ENCODE measurements at places on chromosomes 3 and 15.

GRCh38 chr3:149654188-149654601 lies 3.6 kb downstream of the WWTR1 start:
- no peak for DNase-seq

DNA sequence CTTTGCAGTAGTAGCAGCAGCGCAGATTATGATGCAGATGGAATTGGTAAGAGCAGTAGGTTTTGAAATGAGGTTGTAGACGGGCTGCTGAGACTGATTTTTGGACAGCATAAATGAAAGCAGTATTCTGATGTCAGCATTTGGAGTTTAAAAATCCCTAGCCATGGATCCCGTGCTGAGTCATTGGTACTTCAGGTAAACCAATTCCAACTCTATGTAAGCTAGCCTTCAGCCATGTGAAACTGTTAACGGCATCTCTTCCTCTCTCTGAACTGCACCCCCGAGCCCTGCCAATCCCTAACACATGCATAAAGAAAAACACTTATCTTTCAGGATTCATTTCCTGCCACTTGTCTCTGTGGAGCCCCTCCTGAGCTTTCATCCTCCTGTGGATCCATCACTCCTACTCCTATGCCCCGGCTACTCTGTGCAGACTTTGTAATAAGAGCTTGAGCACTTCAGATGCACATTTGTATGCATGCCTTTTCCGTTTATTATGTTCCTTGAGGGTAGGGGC lies 119.0 kb downstream of the AKAP13 start:
- DNase-seq: no peak

DNA sequence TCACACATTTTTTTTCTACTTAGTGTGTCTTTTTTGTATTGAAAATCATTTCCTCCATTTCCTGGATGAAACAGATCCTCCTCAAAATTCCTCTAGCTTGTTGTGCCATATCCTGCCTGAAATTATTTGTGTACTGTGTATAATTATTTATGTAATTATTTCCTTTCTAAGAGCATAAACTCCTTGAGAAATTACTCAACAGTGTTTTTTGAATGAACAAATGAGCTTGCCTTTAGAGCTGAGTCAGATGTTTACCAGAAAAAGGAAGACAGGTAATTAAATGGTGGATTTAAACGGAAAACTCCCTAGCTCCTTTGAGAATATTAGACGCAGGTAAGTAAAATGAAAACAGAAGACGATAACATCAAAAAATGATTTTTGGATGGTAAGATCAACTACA lies 13.2 kb upstream of the SECISBP2L start:
- DNase-seq: no peak

GRCh38 chr3:150760431-150761200 lies 2.4 kb downstream of the SIAH2 start:
- no peak for DNase-seq

DNA sequence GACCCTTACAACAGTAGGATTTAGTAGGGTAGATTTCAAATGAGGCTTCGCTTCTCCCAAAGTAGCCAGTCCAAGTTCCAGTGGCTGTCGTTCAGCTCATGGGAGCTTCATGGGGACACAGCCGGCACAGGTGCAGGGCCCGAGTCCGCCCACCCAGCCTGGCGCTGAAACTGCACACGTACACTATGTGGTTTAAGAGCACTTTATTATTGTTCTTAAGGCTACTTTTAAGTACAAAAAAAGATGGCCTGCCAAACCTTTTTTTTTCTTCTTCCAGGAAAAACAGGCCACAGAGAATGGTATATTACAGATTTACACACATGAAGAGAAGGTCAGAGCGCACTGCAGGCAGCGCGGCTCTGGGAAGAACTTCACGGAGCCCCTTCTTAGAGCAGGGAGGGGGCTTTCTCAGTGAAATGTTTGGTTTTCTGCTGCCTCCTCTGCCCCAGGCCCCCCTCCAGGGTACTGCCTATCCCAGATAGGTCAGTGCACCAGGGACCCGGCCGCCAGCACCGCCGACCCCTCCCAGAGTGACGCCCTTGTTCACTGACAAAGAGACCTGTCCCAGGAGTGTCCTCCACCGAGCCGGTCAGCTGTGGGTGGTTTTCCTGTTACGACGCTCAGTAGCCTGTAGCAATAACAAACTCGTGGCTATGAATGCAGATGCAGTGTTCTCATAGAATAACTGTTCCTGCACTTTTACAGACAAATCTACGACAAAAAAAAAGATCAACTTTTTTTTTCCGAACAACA lies 87.7 kb downstream of the VGLL4 start:
- DNase-seq: no peak

DNA sequence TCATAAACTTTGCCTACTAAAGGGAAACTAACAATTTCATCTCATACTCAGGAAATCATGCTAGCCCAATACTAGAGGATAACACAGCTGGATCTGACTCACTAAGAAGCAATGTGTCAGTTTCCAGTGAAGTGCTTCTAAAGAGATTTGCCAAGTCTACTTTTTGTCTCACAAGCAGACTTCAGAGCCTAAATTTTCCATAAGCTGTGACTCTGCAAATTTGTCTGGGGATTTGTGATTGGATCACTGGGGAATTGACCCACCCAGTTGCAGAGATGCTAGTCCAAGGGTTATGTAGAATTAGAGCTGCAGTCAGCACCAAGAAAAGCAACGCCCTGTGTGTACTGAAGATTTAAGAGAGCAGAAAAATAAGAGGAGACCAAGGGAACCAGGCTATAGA lies 647.1 kb downstream of the NTRK3 start:
- DNase-seq: no peak

DNA sequence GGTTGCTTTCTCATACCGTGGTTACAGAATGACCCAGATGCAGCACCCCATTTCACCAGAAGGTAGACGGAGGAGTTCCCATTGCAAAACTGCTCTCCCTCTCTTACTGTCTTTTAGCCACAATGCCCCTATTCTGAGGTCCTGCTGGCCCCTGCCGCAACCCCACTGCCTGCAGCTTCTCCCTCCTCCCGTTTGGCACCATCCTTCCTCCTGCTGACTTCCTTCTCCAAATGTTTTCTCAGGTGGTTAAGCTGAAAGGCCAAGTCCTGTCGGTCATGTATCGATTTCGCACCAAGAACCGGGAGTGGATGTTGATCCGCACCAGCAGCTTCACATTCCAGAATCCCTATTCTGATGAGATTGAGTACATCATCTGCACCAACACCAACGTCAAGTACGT lies 132.3 kb upstream of the ABHD17C start:
- no peak for DNase-seq

Data from stimulated activated CD8-positive, alpha-beta memory T cell treated with anti-CD3 and anti-CD28 coated beads, Interleukin-2, amount 100 ng/mL, for 1 hour (primary cell).